ENCODE measurements at places on chromosomes 16 and 17. TPM values are rescaled to one million over a fixed set of nuclear protein-coding genes. Genes with fewer than 3 reads are reported as not detected.
A peak's percentile ranks its signal among the peaks of the same experiment; 100 is the strongest.

The ADORA2B gene
- 4.4 TPM for polyA plus RNA-seq

GRCh38 chr17:279331-279730 lies 73.3 kb downstream of the RPH3AL start:
- DNase-seq: no peak

DNA sequence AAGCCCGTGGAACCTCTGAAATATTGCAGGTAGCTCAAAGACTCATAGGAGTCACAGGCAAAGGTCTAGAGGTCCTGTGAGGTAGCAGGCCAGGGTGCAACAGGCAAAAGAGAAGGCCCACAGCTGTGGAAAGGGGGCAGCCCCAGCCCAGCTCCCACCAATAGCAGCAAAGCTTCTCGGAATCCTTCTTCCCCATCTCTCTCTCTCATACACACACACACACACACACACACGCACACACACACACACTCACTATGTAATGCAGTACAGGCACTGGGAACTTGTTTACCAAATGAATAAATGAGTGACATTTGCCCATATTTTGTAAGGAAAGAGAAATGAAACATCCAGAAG lies 16.8 kb upstream of the SUPT4H1 start:
- no peak for DNase-seq

GRCh38 chr16:1908983-1909382 lies 9.2 kb downstream of the HS3ST6 start:
- DNase-seq: no peak

DNA sequence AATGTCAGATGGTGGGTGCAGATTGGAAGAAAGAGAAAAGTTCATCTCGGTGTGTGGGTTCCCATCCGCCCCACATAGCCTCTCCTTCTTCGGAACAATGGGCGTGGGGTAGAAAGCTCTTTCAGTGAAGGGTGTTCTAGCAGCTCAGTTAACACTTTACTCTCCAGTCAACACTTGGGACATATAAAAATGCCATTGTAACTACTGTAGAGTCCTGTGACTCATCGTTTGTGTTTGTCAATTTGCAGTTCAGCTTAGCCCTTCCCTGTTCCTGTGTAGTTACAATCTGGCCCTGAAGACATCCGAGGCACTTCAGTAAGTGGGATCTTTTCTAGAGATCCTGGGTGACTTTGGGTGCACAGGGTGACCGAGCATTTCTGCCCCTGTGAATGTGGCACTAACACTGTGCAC lies 11.5 kb upstream of the CLEC18C start:
- DNase-seq: no peak

The TP53TG3 gene
- polyA plus RNA-seq: not detected

The C16orf89 gene
- 3.1 TPM for polyA plus RNA-seq

DNA sequence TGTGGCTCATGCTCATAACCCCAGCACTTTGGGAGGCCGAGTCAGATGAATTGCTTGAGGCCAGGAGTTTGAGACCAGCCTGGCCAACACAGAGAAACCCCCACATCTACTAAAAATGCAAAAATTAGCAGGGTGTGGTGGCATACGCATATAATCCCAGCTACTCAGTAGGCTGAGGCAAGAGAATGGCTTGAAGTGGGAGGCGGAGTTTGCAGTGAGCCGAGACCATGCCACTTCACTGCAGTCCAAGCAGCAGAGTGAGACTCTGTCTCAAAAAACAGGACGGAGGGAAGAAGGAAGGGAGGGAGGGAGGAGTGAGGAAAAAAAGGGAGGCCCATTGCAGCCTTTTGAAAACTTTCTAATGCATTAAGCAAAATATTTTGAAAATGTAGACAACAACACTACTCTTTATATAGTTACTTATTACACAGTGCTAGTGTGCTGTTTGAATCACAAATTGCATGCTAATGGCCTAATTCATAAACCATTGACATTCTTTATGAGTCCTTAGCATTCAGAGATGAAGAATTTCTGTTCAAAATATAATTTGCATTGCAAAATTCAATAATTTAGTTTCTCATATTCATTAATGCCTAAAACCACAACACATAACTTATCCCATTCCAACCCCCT lies 59.4 kb downstream of the TMEM114 start:
- no peak for DNase-seq

DNA sequence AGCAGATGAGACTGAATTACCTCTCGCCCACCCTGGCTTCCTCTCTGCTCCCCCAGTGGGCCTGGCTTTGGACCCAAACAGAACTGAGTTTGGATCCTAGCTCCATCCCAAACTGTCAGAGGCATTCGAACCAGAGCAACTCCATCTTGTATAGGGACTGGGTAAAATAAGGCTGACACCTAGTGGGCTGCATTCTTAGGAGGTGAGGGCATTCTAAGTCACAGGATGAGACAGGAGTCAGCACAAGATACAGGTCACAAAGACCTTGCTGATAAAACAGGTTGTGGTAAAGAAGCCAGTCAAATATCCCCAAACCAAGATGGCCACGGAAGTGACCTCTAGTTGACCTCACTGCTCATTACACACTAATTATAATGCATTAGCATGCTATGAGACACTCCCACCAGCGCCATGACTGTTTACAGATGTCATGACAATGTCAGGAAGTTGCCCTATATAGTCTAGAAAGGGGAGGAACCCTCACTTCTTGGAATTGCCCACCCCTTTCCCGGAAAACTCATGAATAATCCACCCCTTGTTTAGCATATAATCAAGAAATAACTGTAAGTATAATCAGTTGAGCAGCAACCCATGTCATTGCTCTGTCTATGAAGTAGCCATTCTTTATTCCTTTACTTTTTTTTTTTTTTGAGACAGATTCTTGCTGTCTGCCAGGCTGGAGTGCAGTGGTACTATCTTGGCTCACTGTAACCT lies 44.4 kb downstream of the LYRM1 start:
- DNase-seq: peak; percentile 16

DNA sequence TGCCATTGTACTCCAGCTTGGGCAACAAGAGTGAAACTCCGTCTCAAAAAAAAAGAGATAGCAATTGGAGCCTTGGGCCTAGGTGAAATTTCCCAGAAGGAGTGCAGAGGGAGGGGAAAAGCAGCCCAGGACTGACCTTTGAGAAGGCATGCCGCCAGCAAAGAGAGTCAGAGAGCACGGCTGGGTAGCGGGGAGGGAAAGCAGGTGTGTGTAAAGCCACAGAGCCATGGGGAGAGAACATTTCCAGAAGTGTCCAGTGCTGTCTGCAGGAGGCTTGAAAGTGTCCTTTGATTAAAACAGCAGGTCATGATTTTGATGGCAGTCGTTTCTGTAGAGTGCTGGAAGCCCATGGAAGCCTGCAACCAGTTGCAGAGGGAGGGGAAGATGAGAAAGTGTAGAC lies 8.1 kb downstream of the C16orf54 start:
- no peak for DNase-seq

GRCh38 chr17:61280338-61280737 lies 119.3 kb upstream of the TBX2 start:
- no peak for DNase-seq

DNA sequence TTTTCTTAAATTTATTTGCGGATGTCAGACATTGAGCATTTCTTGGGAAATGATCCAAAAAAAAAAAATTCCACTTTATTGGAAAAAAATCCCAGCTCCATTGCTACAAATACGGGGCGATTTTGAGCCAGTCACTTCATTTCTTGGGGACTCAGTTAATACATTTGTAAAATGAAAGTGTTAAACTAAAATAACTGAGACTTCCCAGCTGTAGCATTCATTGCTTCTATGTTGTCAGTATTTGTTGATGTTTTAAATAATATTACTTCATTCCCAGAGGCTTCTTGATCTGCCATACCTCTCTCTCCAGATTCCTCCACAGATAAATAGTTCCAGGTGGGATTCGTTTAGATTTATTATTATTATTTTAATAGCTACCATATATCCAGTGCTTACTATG lies 77.1 kb upstream of the HS3ST3A1 start:
- no peak for DNase-seq

- DNase-seq: peak; percentile 85
Observed at GRCh38 chr16:1979271-1980029, 1.8 kb downstream of the NOXO1 start.

The RND2 gene
- polyA plus RNA-seq: 1.8 TPM

GRCh38 chr16:50146479-50147435 lies 6.3 kb upstream of the TENT4B start:
- no peak for DNase-seq

The TMEM114 gene
- 0.49 TPM for polyA plus RNA-seq

DNA sequence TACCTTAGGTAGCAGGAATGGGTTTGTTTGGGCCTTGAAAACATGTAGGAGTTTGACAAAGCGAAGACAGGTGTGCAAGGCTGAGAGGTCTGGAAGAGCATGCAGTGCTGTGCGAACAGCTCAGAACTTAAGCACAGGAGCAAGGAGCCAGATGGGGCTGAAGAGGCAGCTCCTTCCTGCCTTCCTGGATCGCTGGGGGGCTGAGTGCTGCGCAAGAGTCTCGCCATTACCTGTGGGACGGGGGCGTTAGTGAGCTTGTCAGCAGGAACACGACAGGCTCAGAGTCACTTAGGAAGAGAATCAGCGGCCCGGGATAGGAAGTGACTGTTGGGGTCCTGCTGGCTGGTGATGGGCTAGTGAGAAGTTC lies 464 bp upstream of the MRM1 start:
- no peak for DNase-seq

DNA sequence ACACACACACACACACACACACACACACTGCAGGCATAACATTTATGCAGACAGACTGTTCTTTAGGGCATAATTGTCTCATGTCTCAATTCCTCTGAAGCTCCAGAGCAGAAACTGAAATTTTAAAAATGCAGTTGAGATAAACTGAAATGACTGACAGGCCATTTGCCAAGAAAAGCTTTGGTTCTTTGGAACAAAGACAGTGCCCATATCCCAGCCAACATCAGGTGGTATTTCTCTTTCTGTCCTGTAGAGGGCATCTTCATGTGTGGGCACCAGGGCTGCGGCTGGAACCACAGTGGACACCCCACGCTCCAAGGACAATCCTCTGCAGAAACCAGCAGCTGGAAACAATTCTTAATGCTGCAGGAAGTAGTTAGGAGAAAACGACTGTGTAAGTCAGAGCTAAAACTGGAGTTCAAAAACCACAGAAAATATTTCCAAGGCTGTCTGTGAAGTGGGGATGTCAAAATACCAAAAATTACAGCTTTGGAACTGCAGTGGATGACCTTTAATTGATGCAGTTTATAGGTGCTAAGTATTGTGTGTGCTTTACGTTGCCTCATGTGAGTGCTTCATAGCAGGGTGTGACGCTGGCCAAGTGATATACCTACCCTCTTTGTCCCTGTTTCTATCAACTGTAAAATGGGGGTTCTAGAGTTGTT lies 10.6 kb upstream of the MEFV start:
- no peak for DNase-seq

DNA sequence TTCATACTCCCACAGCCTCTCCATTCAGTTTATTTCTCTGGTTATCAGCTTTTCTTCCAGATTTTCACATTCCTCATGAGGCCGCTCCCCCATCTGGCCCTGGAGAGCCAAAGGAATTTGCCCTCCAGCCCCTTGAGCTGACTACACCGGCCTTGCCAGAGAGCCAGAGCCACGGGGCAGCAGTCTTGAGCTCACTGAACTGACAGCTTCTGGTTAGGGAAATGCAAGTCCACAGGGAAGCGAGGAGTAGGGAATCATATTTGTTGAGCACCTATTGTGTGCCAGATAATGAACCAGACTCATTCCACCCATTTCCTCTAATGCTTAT lies 102.4 kb downstream of the ABCC12 start:
- no peak for DNase-seq

The KIF18B gene
- polyA plus RNA-seq: 7.7 TPM

The ESRP2 gene
- polyA plus RNA-seq: 40.0 TPM

The BAIAP3 gene
- 8.1 TPM for polyA plus RNA-seq

The MYH2 gene
- polyA plus RNA-seq: 0.03 TPM

DNA sequence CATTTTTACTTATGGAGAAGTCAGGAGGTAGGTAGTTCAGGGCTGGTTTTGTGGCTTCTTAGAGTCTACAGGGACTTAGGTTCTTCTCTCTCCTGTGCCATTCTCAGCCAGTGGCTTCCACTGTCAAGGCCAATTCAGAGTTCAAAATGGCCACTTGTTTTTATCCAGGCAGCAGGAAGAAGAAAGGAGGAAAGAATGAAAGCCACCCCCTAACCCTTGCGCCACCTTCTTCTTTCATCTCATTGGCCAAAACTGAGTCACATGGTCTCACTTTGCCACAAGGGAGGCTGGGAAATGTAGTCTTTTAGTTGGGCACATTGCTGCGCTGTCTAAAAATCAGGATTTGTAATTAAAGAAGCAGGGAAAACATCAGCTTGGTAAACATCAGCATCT lies 60.8 kb upstream of the MED9 start:
- DNase-seq: no peak

DNA sequence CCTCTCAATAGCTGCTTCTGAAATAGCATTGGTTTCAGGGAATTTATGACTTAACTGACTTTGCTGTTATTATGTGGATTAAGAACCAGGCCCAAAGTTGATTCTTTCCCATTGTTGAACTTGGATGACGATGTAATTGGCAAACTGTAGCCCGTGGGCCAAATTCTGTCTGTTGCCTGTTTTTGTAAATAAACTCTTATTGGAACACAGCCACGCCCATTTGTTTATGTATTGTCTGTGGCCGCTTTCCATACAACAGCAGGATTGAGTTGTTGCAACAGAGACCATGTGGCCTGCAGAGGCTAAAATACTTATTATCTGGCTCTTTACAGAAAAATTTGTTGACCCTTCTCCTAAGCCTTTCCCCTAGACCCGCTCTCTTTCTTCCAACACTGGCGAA lies 31.6 kb downstream of the NTN1 start:
- DNase-seq: no peak

- DNase-seq: no peak
Observed at GRCh38 chr17:59825533-59826322, 67.0 kb downstream of the TUBD1 start.

DNA sequence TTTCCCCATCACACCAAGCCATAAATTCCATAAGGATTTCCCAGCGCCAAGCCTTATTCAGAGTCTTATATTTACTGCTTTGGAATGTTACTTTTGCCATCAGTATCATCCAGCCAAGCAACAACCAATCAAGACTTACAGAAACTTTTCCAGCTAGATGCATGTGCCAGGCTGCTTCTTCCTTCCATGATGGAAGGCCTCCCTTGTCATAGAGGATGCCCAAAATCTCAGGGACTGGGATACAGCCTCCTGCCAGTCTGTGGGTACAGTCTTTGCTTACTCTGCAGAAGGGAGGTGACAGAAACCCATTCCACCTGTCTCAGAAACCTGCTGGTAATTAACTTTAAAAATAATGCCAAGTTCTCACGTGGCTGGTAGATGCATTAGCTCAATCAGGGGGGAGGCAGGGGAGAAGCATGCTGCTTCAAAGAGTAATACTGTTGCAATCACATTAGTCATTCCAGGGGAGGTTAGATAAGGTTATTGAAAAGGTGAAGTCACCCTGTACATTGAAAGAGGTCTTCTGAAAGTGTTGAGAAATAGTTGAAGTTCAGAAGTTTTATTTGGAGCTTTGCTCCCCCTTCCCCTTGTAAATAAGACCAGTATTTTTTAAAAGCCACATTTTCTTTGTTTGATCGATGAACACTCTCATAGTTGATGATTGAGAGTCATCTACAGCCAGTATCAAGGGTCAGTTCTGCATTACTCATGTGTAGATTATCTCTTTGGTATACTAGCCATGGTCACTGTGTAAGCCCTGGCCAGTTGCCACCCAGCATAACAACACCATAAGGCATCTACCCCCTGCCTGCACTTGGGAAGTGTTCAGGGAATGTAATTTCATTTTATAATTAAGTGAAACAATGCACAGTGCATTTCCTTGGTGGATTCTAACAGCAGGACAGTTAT lies 22.2 kb downstream of the HLF start:
- peak; percentile 85 for DNase-seq

The NDE1 gene
- 25.9 TPM for polyA plus RNA-seq

The CETP gene
- 3.1 TPM for polyA plus RNA-seq
